Adipocyte (in vitro differentiated cells): ENCODE measurements at places on chromosomes 2 and 18.

DNA sequence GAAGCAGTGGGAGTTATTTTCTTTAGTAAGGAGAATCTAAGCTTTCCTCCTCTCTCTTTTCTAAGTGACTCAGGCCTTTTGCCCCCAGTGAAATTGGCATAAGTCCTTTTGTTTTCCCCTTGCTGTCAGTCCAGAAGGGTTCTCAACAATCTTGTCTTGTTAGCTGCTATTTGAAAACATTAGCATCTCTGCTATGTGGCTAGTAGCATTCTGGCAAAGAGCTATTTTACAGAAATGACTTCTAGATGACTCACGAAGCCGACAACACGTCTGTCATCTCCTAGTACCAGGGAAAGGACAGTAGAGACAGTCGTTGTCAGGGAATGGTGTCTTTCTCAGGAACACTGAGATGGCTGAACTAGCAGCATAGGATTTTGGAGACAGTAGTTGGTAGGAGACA lies 14.7 kb downstream of the SMARCAL1 start:
- peak; percentile 61 for DNase-seq

GRCh38 chr2:71333619-71334018 lies 2.0 kb downstream of the ZNF638 start:
- DNase-seq = peak; percentile 7

GRCh38 chr18:32096946-32097345 lies 5.3 kb downstream of the RNF138 start:
- DNase-seq = no peak

DNA sequence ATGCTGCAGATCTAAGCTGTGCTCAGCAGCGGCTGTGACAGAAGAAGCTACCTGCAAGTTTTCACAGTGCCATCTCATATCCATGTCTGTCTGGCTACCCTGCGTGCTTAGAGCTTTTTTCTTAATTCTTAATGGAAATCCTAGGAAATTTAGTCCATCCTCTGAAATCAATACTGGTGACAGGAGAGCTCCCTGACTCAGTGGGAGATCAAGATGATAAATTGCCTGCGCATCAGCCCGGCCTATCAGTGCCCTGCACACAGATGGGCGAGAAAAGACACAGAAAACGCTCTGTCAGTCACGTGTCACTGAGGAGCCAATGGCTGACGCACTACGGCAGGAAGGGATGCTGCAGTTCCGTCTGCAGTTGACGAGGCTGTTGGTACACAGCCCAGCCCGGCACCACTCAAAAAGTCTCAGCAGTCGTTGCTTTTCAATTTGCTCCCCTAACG lies 819.6 kb upstream of the FSHR start:
- peak; percentile 40 for DNase-seq

- DNase-seq = no peak
Measured at GRCh38 chr2:1677821-1678165, 66.5 kb downstream of the PXDN start.

DNA sequence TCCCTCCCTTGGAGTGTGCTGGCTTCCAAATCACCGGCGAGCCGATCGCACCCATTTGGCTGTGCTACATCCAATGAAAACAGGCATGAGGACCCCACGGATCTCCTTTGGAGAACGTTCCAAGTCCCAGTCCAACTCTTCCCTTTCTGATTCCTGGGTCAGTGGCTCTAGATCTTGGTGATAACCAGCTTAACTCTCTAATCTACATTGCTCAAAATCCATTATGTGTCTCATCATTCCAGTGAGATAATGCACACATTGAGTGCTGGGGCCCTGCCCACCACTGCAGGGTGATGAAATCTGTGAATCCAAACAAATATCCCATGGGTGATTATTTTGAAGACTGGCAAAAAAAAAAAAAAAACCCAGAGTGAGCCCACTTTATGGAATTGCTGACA lies 232.7 kb upstream of the COPS8 start:
- no peak for DNase-seq

DNA sequence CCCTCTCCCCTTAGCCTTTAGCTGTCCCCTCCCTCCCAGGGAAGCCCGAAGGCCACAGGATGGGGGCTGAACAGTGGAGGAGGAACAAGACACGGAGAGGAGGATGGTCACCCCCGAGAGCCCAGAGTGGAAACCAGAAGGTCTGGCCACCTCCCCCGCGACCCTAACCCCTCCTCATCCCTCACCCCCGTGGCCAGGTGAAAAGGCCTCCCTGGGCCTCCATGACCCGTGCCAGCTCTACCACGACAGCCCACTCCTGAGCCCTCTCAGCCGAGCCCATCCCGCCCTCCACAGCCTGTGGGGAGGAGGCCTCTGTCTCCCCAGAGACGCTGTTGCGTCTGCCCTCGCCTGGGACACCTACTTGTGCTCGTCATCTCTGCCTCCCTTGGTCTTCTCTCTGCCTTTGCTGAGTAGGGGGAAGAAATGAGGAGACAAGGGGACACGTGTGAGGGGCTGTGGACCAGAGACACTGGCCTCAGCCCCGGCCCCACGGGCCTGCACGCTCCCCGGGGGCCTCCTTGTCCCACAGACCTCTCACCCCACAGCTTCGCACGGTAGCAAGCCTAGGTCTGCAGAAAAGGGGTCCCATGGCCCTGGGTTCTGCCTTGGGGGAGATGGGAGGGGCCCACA lies 32.5 kb upstream of the OTOF start:
- DNase-seq = no peak

DNA sequence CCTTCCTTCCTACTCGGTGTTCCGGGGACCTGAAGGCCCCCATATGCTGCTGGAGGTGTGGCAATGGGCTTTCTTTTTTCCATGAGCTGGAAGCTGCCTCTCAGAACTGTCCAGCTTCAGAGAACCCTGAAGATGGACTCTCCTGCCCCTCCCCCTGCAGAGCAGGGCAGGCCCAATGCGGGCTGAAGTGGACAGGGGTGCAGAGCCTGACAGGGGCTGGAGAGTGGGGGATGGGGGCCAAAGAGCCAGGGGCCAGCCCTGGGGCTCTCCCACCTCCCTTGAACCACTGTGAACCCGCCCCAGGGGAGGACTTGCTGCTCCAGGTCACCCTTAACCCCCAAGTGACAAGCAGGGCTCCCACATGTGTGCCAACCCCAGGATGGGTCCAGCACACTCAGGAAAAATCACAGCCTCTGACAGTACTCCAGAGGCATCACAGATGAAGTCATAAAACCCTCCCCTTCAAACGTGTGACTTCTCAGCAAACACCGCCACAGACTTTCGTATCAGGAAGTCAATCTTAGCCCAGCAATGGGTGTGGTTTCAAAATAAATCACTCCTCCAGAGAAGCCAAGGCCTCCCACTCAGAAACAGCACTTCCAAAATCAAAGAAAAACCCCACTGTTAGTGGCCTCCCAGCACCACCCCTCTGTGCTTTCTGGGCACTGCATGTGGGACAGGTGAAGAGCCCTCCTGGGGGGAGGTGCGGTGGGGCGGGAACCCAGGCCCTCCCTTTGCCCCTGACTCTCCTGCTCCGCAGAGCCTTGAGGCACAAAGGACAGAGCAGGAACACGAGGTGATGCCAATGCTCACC lies 135.8 kb downstream of the HDAC4 start:
- DNase-seq = peak; percentile 20

GRCh38 chr2:191012845-191013681 lies 908 bp downstream of the STAT1 start:
- peak; percentile 70 for DNase-seq

- no peak for DNase-seq
Measured at GRCh38 chr2:124589971-124590370, 564.9 kb downstream of the CNTNAP5 start.
